ENCODE measurements at places on chromosomes 7 and 10. TPM values are rescaled to one million over a fixed set of nuclear protein-coding genes. Genes with fewer than 3 reads are reported as not detected.

The XRCC2 gene
- total RNA-seq: 0.98 TPM

The SH3PXD2A gene
- total RNA-seq: 14.7 TPM

The SPDYE1 gene
- not detected for total RNA-seq

The ELFN1 gene
- total RNA-seq: 1.3 TPM

The LRMDA gene
- total RNA-seq: 11.1 TPM

The PRKG1 gene
- 36.9 TPM for total RNA-seq

The TLL2 gene
- total RNA-seq: not detected

The GDF2 gene
- total RNA-seq: not detected

The GLCCI1 gene
- total RNA-seq: 18.4 TPM

The GLUD1 gene
- total RNA-seq: 210 TPM

The ERCC6 gene
- total RNA-seq: 21.6 TPM

The TMEM225B gene
- total RNA-seq: 4.5 TPM

The OR2A42 gene
- 0.66 TPM for total RNA-seq

The HMX3 gene
- total RNA-seq: not detected

The NEUROG3 gene
- not detected for total RNA-seq

The OR2A7 gene
- 4.2 TPM for total RNA-seq

The CALN1 gene
- under 0.01 TPM for total RNA-seq

The STOX1 gene
- total RNA-seq: 17.3 TPM

The ADCY1 gene
- 1.6 TPM for total RNA-seq

The RTKN2 gene
- total RNA-seq: 1.3 TPM

The ZSCAN21 gene
- 12.8 TPM for total RNA-seq

The SLC16A12 gene
- total RNA-seq: 2.6 TPM
